ENCODE measurements at places on chromosomes 5 and 9.

DNA sequence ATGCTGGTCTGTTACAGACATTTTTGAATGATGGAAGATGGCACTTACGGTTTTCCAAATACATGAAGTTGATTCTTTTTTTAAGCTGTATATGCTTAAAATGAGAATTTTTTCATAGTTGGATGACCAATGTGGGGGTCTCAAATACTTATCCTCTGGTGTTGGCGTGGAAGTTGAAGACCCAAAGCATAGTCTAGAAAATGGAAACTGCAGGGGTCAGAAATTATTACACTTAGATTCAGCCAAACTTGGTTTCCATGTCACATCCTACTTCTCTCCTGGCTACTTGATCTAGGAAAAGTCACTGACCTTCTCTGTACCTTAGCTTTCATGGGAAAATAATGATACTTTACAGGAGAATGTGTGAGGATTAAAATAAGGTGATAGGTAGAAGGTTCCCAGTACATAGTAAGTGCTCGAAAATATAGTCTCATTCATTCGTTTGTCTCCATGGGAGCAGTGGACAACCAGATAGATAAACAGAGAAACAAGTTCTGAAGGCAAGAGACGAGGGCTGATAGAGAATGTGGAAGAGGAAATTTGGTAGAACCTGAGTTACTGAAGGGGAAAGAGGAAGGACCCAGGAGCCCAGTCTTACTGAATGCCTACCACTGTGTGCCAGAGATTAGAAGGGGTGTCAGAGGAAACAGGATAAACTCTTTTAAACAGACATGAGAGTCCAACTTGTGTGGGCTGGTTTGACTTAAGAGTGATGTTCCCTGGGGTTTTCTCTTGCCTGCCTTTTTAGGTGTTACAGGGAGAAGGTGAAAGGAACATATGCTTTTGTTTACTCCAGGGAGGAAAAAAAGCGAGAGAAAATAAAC, 560.3 kb upstream of the KLF4 start:
- no peak for DNase-seq

DNA sequence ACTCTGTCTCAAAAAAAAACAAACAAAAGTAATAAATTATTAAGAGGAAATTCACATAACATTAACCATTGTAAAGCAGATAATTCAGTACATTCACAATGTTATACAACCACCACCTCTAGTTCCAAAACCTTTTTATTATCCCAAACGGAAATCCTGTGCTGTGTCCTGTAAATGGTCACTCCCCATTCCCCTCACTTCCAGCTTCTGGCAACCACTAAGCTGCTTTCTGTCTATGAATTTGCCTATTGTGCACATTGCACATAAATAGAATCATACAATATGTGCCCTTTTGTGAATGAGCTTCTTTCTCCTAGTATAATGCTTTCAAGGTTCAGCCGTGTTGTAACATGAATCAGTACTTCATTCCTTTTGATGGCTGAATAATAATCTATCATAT, 20.8 kb downstream of the C9orf152 start:
- DNase-seq, result no peak

GRCh38 chr5:60883229-60883628, 39.2 kb upstream of the ELOVL7 start:
- DNase-seq, result no peak

DNA sequence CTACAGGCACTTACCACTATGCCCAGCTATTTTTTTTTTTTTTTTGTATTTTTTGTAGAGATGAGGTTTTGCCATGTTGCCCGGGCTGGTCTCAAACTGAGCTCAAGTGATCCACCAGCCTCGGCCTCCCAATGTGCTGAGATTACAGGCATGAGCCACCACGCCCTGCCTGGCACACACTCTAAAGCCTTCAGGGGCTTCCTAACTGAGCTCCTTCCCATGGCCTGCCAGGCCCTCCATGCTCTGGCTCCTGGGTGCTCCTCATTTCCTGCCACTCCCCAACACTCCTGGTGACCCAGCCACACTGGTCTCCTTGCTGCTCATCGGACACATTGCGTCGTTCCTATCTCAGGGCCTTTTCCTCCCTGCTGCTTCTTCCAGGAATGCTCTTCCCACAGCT, 61.5 kb downstream of the CARTPT start:
- DNase-seq, result no peak

GRCh38 chr5:142959683-142960657, 189.8 kb downstream of the ARHGAP26 start:
- no peak for DNase-seq

DNA sequence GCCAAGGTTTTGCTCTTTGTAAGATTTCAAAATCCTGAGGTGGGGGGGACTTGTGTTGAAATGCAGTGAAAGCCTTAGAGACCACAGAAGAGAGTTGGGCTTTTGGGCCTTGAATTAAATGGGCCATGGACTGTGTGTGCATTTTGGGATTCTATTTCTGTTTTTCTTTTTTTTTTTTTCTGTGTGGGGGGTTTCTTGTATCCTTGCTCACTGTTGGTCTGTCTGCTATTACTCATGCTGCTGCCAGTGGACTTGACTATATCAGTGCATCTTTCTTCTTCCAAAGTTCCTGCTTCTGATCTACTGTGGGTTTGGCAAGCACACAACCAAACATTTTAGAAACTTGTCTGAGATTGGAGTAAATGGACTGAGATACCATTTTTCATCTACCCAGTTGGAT, 344.9 kb downstream of the ARL15 start:
- no peak for DNase-seq

DNA sequence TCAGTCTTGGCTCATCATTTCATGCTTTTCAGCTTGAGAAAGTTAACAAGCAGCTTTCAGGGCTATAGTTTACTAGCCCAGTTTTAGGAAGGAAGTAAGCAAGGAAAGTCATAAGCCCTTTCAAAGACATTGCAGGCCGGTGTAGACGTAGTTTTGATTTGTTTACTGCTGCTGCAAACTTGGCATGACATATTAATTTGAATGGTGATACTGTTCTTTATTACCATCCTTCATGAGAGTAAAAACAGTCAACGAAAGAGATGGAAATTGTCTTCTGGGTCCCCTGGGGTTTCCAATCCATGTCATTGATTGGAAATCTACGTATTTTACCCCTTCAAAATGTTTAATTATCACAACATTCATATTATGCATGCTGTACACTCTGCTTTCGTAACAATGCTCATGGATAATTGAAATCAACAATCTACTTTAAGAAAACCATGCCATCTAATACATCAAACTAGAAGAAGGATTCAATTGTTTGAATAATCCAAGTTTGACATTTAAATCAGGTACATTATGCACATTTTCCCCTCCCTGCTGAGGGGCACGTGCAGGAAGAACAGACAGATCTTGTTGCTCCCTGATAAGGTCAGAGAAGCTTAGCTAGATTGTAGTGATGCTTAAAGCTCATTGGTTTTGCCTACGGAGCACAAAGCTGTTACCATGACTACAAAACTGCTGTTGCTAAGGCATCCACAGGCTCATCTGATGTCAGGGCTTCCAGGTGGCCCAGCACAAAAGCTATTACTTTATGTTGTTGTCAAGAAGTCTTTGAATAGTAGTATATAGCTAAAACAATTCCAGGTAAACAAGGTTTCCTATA, 139.9 kb upstream of the PRLR start:
- DNase-seq, result no peak

DNA sequence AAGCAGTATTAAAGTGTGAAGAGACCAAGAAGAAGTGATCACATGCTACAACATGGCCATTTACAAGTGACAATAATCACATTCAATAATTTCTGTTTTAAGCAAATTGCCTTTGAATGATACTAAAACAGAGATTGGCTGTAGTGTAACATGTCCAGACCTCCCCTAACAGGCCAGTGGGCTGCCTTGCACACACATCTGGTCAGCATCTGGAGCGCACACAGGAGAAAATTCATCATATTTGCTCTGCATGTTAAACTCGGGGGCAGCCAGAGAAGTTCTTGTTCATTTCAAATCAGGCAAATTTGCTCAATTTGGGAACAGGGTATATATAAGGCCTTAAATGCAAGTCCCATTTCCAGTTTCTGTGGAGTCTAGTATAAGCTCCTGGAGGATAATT, 111.1 kb upstream of the FBXL7 start:
- DNase-seq, result no peak

DNA sequence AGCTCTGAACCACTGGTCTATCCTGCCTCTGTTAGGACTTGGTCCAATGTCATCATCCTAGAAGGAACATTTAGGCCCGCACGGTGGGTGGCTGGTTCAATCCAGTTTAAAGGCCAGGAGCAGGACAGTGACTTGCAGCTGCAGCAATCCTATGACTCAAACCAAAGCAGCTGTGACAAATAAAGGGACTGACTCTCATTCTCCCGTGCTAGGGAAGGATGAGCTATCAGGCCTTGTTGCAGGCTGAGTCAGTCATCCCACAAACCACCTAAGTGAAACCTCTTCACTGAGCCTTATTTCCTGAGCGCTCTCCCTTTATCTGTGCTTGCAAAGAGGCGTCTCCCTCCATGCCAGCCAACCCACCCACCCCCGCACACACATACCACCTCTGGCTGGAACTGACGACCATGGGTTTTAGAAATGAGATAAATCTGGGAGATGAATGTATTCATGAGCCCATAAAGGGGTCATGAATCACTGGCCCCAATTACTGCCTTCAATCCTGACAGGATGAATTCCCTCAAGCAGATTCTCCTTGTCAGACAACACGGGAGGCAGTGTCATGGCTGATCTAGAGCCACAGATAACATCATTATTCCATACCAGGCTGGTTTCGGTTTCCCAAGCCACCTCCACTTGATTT, 93.4 kb downstream of the KCNIP1 start:
- DNase-seq, result no peak

DNA sequence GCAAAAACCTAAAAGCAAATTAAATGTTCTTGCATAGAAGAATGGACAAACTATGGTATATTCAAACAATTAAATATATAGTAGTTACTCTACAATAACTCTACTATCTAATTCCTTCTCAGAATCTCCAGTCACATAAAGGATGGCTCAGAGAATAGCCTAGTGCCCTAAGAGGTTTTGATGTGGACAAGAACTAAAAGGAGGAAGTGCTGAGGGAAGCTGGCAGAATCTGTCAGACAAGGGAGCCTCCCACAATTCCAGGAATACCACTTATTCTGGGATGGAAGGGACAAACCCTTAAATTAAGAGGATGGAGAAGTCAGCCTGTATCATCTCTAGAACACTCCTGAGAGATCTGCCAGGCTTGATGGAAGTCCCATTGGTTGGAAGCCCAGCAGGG, 30.4 kb downstream of the TNFSF8 start:
- no peak for DNase-seq

DNA sequence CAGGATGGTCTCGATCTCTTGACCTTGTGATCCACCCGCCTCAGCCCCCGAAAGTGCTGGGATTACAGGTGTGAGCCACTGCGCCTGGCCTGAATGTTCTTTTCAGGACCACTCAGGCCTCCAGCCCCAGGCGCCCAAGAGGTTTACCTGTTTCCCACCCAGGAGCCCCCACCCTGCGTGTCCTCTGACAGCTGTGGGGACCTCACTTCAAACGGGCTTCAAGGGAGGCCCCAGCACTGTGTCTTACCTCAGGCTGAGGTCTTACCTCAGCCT, 19.1 kb upstream of the SLC6A19 start:
- DNase-seq, result no peak

DNA sequence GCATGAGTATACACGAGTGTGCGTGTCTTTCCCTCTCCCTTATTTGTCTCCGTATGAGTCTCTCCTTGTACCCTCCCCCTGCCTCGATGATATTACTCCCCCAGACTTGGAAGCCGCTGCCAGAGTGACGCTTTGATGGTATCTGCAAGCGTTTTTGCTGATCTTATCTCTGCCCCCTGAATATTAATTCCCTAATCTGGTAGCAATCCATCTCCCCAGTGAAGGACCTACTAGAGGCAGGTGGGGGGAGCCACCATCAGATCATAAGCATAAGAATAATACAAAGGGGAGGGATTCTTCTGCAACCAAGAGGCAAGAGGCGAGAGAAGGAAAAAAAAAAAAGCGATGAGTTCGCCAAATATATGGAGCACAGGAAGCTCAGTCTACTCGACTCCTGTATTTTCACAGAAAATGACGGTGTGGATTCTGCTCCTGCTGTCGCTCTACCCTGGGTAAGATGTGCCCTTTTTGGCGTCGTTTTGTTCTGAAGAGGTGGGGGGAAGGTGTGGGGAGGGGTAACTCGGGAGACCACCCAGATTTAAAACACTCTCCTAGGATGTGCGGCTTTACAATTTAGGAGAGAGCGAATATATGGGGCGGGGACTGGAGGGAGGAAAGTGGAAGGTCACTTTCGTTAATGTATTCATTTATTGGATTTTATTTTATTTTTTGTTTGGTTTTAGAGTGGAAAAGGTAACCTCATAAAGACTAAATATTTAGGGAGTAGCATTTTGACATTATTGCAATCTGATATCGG, at the start of gene GABRG2:
Gene GABRG2, plus strand, starts transcription at position 119 of the 757 bp plus-strand sequence. Its CDS starts 227 bp downstream, at position 346.
- no peak for DNase-seq

DNA sequence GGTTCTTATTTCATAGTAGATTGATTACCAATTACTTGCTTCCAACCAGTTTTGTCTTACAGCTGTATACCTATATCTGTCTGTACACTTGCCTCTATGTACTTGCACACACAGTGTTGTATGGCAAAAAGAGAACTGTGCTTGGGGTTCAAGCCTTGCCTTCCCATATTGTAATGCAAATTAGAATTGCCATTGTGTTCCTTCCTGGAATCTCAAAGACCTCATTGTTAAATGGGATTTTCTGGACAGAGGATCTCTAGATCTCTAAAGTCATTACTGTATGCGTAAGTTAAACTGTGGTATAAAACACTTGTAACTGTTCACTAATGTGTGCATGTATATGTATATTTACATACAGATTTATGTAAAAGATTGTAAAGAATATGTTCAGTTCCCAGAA, 428.8 kb downstream of the CAAP1 start:
- DNase-seq, result no peak

GRCh38 chr9:100071271-100071670, 27.5 kb downstream of the ERP44 start:
- no peak for DNase-seq

DNA sequence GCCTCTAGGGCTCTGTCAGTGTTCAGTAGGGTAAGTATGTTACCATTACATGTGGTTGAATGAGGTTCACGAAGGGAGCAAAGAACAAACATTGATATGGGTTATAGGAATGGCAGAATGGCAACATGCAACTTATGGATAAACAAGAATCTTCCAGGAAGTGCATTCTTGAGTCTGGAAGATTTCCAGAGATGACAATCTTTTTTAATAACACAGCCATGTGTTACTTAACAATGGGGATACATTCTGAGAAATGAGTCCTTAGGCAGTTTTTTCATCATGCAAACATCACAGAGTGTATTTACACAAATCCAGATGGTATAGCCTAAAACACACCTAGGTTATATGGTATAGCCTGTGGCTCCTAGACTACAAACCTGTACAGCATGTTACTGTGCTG, 9.1 kb upstream of the SLC28A3 start:
- no peak for DNase-seq

- no peak for DNase-seq
Measured at GRCh38 chr9:89750117-89750791, 145.4 kb downstream of the GADD45G start.
